ENCODE measurements at places on chromosomes 6 and 20.

- no peak for DNase-seq
Measured at GRCh38 chr6:26389349-26389894, 6.5 kb downstream of the BTN2A2 start.

DNA sequence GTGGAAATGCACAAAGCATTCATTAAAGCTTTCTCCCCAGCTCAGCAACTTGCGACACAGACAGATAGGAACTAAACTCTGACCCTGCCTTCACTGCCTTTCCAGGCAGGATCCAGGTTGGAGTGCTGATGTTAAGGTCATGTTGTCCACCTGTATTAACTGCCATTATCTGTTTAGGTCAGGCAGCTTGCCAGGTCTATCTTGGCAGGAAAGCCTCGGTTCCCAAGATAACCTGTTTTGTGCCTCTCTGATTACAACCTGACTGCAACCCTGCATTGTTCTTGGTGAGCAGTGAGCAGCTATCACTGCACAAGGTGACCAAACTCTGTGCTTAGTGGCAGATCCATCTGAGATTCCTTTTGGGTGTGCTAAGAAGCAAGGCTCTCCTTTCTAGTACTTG is 23.2 kb upstream of the ELOVL2 start:
- DNase-seq = no peak

GRCh38 chr6:71476371-71476770 is 187.8 kb downstream of the OGFRL1 start:
- DNase-seq = no peak

- DNase-seq = no peak
Measured at GRCh38 chr6:119430805-119431204, 81.2 kb upstream of the MAN1A1 start.

DNA sequence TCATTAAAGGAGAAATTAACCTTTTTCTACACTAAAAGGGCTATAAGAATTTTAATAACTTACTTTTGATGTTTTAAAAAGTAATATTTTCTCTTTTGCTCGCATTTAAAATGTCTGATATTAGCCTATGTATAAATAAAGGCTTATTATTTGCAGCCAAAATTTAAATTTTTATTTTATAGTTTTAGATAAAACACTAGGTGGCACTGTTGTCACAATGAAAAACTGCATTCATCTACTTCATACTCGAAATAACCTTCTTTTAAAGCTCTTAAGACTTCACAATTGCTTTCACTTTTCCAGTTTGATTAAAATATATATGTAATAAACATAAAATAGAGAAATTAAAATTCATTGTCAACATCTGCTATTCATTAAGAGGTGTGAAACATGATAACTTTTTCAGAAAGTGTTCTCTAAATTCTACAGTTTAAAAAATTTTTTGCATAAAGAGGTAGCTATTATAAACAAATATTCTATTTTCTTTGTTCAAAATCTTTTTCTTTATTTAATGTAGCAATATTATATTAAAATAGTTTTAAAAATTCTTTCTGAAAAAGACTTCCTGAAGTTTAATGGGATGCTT is 78.8 kb upstream of the DEFB112 start:
- DNase-seq = no peak

- DNase-seq = no peak
Measured at GRCh38 chr6:34771727-34772126, 14.4 kb downstream of the SNRPC start.

DNA sequence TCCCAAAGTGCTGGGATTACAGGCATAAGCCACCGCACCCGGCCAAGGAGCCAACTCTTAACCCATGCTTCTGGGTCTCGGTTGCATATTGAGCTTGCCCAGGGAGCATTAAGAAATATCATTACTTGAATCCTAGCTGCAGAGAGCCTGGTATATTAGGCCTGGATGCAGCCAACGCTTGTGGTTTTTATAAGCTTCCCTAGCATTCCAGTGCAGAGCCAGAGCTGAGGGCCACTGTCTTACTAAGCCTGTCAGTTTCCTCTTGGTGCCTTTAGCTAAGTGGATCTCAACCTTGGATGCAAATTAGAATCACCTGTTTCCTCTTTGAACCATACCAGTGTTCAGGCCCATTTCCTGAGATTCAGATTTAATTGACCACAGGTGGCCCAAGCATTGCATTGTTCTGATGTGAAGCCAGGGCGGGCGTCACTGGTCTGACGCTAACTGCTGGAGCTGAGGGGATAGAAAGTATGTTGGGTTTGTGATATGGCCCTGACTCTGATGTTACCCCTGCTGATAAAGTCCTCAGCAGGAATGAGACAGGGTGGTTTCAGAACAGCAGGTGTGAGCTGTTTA is 76.3 kb downstream of the BTBD3 start:
- no peak for DNase-seq

- DNase-seq = no peak
Measured at GRCh38 chr6:119276211-119276610, 73.3 kb downstream of the MAN1A1 start.

DNA sequence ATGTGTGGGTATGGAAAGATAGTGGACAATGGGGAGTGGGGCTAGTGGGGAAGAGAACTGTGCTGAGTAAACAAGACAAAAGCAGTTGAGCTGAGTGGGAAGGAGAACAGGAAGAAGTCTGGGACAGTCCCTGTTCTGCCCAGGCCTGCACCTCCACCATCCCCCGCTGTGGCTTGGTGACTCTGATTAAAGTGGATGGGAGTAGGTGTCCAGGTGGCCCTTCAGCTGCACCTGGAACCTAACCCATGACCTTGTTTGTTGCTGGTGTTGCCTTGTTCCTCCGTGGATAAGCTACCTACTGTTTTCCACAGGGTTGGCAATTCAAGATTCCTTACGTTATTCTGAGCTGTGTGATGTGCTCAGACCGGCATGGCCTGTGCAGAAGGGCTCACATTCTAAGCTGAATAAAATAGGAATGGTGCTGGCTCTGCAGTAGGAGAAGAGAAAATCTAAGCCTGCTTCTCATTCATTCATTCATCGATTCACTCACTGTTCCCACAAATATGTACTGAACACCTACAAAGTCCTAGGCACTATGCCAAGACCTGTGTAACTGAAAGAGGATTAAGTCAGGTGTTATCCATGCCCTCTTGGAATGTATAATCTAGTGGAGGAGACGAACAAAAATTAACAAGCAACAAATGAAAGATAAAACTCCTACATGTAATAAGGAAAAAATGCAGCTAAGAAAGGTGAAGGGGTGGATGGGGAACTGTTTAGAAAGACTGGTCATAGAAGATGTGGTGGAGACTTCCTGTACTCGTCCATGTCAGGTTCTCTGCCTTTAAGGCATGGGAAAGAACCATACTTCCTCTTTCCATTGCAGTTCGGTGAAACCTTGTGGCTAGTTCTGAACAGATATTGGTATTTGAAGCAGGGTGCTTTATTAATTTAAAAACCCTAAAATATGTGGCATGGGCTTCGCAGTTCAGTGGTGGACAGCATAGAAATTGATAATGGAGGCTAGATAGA is 10.1 kb upstream of the CALHM6 start:
- DNase-seq = no peak

- peak; percentile 68 for DNase-seq
Measured at GRCh38 chr6:28349892-28350737, at the start of gene ZKSCAN3. Gene ZKSCAN3 (plus strand): TSS chr6:28349947. CDS start chr6:28359587, 9,640 bp downstream.

DNA sequence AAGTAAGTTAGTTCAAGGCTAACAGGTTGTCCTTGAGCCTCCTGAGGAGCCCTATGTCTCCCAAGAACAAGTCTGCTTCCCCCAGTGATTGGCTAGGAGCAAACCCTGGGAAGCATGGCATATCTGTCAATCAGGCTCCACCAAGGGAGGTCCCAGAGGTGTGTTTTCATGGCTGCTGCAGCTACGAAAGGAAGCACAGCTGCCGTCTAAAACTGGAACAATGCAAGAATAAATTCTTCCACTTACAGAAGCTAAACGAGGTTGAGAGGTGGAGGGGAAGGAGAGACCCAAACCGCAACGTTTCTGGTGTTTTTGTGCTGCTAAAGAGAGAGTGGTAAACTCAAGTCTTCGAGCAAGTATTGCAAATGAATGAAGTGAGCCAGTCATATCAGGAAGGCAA is 4.9 kb upstream of the PTGIS start:
- no peak for DNase-seq

- DNase-seq = peak; percentile 55
Measured at GRCh38 chr20:50724851-50725723, 6.3 kb upstream of the PARD6B start.

DNA sequence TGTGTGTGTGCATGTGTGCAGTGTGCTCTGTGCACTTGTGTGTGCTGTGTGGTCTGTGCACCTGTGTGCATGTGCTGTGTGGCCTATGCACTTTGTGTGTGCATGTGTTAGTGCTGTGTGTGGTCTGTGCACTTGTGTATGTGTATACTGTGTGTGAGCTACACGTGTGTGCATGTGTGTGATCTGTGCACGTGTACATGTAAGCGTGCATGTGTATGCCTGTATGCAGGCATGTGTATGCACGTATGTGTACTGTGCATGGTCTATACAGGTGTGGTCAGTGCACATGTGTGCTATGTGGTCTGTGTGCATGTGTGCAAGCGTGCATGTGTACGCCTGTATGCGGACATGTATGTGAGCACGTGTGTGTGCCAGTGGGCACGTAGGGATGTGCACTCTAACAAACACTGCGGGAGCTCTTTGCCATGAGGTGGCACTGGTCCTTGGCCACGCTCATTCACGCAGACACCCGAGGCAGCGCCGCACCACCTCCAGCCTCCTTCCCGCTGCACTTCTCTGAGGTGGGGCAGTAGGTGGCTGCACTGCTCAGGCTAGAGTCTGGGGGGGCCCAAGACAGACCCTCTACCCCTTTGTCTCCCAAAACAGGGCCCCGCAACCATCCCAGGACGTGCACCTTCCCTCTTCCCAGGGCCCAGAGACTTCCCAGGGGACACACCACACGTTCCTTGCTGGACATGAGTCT is 42.4 kb upstream of the CHRNA4 start:
- DNase-seq = no peak

DNA sequence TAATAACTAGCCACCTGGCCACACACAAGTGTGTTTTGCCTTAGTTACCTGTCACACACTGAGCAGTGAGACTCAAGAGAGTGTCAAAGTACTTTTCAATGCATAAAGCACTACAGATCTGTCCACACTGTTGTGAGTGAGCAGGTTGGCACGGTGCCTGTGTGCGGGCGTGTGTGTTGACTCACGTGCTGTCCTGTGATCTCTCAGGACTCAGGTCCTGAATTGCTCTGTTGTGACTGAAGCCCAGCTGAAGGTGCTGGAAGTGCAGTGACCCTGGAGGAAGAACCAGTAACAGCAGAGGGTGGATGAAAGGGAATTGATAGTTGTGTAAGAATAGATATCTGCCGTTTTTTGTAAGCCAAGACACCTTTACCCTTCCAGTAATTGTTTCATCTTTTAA is 18.3 kb downstream of the SLC16A10 start:
- DNase-seq = no peak

GRCh38 chr6:158328952-158329351 is 16.7 kb downstream of the TULP4 start:
- no peak for DNase-seq

DNA sequence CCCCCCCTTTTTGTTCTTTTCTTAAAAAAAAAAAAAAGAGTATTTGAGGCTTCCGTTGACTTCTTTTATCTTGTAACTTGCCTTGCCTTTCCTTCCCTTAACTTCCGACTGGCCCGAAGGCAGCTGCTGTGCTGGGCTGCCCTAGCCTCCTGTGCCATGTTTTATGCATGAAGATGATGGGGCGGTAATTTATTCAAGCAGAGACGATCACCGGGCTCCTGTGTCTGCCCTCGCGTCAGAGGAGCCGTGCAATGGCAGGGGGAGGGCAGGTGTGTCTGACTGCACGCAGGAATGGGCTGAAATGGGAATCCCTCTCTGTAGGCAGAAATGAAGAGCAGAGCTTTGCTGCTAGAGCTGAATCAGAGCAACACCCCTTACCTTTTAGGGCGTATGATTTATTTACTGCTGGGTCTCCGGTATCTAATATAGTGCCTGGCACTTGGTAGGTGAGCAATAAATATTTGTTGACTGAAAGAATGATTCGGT is 106.3 kb upstream of the RIPOR2 start:
- DNase-seq = no peak

DNA sequence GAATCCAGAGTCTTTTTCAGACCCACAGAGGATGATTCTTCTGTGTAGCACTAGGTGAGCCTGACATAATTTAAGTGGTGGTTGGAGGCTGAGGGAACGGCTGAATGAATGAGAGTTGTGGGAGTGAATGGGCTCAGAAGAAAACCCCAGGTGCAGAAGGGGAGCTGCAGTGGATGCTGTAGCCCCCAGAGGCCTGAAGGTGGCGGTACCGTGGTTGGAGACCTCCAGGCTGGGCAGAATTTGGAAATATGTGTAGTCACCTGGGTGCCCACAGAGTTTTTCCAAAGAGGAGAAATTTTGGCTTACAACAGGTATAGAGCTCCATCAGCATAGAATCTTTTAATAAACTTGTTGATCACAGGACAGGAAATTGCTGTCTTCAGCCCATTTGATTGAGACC is 6.5 kb upstream of the RAET1G start:
- no peak for DNase-seq

DNA sequence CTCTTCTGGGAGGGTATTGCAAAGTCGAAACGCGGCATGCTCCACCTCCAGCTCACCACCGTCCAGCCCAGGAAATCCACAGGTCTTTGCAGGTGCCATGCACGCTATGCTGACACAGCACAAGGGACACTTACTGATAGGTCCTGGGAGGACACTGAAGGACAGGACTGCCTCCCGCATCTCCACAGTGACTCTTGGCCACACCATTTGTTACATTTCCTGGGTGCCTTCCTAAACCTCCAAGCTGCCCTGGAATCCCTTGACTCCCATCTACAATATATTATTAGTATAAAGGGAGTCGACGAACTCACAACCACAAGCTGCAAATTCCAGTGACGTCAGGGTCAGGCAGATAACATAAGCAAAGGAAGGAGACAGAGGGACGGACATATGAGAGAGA is 106.9 kb downstream of the JPH2 start:
- no peak for DNase-seq

GRCh38 chr6:152244998-152245630 is 392.0 kb downstream of the SYNE1 start:
- no peak for DNase-seq

DNA sequence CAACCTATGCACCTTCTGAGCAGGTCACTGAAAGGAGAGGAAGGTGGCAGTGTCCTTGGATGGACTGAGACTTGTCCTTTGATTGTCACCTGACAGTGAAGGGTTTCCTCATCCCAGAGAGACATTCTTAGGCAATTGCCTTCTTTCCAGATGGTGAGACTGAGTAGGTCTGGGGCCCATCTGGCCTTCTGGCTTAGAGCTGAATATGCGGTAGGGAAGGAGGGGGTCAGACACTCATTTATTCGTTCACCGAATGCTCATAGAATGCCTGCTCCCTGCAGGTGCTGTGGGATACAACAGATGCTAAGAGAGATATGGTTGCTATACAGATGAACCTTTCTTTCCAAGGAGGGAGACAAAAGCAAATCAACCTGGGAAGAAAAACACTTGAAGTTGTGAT is 76.8 kb downstream of the BMP6 start:
- DNase-seq = no peak

GRCh38 chr20:43752561-43753301 is 25.9 kb upstream of the GTSF1L start:
- DNase-seq = no peak

All from activated naive CD4-positive, alpha-beta T cell (primary cell).